ENCODE measurements at places on chromosomes 3 and 15. TPM values are rescaled to one million over a fixed set of nuclear protein-coding genes. Genes with fewer than 3 reads are reported as not detected.

DNA sequence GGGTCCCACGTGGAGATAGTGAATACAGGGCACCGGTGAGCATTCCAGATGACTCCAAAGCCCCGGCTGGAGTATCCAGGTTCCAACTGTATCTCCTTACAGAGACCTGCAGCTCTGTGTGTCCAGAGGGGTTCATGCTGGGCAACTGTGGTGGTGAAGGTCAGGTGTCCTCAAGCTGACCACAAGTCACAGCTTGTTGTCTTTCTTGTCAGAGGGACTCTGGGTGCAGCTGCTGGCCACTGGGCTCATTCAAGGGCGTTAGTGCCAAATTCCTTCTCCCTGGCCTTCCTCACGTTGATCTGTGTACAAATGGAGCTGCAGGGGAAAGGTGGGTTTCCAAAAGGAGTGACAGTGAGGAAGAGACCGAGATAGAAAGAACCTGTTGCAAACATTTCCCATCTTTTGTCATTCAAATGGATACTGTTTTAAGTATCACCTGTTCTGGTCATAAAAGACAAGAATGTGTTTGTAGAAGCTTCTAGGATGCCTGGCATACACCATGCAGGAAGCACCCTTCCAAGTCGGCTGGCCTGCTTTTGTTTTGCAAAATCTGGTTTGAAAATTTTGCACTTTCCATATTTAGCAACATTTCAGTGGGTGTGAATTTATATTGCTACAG lies 52.5 kb downstream of the CEMIP start:
- DNase-seq, result no peak

GRCh38 chr15:67838789-67839332 lies 984 bp downstream of the RNU6-1 start:
- no peak for DNase-seq

DNA sequence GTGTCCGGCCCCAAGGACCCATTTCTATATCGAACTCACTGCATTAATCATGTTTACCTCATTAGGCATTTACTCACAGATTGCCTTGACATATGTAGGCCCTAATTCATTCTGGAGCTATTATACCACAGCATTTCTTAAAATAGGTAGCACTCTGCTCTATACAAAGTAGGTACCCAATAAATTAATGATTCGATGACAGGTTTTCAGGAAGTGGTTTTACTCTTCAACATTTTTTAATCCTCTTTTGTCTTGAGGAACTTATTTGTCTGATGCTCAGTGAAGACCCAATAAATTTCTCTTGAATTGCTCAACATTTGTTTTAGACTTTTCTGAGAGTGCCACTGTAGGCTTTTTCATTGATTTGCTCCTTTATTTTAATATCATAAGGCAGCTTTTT lies 12.1 kb downstream of the TGFBR2 start:
- DNase-seq, result no peak

SLC9A9 gene
- 29.1 TPM for polyA plus RNA-seq

CCR3 gene
- polyA plus RNA-seq, result not detected

DNA sequence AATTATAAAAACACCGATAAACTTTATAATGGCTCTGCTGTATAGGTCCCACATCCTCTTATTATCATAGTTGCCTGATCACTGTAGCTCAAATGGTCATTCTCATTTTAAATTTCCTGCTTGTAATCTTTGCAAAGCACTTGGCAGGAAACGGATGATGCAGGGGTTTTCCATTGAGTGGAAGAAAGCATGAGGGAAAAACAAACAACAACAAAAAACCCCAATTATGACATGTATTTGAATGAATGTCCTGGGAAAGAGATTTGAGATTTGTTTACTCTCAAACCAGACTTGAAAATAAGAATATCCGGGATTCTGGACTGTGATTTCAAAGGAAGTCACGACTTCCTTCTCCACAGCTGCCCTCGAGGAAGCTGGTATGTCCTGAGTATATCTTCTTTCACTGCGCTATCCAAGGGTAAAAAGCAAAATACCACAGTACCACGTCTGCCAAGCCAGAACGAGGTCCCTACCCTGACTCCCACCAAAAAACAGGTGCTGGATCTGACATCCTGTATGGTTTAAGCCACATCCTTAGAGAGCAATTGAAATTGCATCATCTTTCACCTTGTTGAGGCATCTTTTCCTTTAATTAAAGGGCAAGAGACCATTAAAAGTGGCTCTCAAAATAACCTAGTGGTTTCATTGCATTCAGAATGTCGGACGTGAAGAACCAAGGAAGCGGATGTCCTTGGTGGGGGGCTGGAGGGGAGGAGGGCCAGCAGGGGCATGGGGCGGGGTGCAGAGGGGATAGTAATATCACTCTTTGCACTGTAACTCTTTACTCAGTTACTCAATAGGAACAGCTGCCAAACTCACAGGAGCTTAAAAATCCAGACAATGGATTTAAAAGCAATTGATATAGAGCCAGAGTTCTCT lies 13.5 kb upstream of the TIPIN start:
- no peak for DNase-seq

MLF1 gene
- polyA plus RNA-seq, result not detected

RAP2B gene
- polyA plus RNA-seq, result 5.4 TPM

DNA sequence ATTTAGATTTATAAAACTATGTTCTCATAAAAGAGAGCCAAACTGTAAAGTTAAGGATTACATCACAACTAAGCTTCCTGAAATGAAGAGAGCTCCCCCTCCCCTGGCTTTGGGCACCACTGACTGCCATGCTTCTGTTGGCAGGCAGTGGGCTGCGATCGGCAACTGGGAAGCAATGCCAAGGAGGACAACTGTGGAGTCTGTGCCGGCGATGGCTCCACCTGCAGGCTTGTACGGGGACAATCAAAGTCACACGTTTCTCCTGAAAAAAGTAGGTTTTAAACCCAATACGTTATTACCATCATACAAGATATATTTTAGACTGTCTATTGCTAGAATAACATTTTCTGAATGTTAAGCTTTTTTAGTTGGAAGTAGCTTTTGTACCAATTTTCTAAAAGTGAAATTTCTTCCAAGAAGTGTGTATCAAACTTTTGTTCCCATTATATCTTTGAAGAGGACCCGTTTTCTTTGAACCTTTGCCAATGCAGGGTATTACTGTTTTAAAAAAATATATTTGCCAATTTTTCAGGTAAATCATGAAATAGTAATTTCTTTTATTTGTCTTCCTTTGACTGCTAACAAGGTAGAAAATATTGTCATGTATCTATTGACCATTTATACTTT lies 184.1 kb downstream of the ADAMTSL3 start:
- no peak for DNase-seq

- no peak for DNase-seq
Observed at GRCh38 chr15:70604666-70605315, 158.6 kb downstream of the UACA start.

USP13 gene
- 12.5 TPM for polyA plus RNA-seq

GRCh38 chr15:82649226-82649999 lies 2.2 kb upstream of the CPEB1 start:
- no peak for DNase-seq

GRCh38 chr3:101817992-101818391 lies 31.3 kb upstream of the NFKBIZ start:
- peak; percentile 50 for DNase-seq

TAGLN3 gene
- polyA plus RNA-seq, result not detected

PIGZ gene
- 0.86 TPM for polyA plus RNA-seq

DNA sequence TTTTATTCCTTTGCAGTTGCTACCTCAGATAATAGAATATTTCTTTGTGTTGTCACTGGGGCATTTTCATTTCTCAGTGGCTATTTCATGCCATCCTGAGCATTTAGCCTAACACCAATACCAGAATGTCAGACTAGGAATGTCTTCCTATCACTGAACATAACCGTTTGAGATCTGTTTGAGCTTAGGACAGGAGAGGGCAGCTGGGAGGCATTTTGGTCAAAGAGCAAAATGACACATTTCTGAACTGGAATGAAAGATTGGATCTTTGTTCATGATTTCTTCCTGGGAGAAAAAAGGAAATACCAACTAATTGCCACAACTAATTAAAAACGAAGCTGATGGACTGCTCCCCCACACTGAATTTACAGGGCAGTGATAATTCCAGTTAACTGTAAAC lies 921.3 kb upstream of the NR2F2 start:
- no peak for DNase-seq

DNA sequence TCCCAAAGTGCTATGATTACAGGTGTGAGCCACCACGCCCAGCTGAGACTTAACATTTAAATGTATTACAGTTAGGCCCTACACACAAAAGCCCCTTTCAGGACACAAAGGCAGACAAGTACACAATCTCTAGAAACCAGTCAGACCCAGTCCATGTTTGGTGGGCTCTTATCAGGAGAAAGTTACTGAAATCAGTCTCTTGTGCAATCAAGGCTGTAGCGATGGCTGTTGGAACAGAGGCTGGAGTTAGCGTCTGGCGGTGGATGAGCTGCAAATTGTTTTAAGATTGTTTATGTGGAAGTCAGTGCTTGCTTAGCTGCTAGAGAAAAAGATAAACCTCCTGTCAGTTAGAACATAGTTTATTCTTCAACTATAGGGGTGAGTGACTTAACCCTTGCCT lies 89.5 kb upstream of the SNRPN start:
- DNase-seq, result no peak

GRCh38 chr3:151584566-151584965 lies 123.7 kb upstream of the IGSF10 start:
- no peak for DNase-seq

DNA sequence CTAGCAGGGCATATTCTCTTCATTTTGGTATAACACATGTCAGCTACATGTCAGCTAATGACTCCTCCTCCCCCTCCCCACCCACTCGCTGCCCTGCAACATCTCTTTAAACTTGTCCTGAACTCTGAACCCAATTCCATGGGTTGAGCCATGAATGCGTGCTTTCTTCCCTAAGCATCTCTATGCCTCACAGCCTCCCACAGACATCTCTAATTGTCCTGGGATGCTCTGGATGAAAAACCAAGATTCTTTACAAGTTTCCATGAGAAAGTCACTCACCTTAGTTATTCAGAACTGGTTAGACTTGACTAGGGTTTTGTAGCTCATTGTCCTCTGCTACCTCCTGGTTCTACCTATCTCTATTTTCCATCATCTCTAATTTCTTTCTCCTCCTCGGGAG lies 629.1 kb downstream of the TBL1XR1 start:
- no peak for DNase-seq

DNA sequence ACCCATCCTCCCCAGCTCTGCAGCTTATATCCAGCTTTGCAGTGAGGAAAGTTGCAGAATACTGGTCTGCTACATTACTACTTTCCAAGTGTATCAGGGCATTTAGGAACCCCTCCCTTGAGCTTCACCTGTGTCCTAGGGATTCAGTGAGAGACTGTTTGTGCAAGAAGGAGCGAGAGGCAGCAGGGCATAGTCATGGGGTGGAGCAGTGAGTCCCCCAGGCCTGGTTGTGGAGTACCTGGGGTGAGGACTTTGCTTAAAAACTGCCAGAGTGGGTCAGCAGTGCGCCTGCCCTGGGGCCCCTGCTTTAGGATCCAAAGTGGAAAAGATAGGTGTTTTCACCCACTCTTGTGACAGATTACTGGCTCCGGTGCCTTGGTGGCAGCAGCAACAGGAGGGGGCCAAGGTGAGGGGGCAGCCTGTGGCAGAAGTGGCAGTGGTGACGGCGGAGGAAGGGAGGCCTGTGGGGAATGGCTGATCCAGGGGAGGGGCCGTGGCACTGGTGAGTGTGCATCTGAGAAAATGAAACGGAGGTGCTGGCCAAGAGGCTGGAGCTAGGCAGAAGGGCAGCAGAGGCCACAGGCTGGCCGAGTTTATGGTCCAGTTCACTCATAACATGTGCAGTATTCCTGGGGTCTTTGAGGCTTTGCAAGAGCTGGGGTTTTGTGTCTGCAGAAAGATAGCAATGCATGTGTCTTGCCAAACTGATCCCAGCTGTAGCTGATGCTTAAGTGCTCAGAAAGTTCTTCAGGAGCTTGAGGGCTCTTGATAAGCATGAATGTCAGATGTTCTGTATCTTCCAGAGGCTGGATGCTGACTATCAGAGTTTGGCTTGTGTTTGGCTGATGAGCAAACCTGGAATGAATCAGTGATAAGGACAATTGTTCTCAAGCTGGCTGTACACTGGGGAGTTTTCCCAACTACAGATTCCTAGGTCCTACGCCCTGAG lies 43.4 kb downstream of the GOLGA6A start:
- no peak for DNase-seq

DNA sequence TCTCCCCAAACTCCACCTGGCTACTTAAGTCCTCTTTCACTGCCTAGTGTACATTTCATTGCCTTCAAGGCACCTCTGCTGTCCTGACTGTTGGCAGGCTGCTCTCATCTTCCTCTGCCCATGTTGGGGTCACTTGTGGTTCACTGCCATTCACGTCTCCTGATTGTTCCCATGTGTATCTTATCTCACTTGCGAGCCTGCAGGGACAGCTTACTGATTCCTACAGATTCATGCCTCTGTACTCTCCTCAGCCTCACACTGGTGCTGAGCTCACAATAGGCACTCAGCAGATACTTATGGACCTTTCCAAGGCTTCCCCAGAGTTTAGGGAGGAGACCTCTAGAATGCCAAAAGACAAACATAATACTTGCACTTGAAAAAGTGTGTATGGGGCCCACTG lies 28.8 kb upstream of the ANP32A start:
- no peak for DNase-seq

UBP1 gene
- polyA plus RNA-seq, result 8.3 TPM

DNA sequence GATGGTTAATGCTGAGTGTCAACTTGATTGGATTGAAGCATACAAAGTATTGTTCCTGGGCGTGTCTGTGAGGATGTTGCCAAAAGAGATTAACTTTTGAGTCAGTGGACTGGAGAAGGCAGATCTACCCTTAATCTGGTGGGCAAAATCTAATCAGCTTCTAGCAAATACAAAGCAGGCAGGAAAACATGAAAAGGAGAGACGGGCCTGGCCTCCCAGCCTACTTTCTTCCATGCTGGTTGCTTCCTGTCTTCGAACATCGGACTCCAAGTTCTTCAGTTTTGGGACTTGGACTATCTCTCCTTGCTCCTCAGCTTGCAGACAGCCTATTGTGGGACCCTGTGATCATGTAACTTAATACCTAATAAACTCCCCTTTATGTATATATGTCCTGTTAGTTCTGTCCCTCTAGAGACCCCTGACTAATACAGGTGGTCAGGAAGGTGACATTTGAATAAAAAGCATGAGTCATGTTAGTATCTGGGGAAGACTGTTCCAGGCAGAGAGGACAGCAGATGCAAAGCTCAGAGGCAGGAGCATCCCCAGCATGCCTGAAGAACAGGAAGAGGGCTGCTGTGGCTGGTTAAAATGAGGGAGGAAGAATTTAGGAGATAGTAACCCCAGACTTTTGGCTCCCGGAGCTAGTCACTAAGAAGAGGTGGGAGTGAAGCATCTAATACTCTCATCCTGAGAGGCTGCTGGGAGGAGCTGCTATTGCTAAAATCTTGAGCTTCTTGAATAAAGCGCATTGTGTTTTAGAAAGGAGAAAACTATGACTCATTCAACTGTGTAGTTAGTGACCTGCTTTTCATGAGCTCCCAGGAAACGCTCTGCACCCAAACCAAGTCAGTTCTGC lies 207.4 kb upstream of the HES1 start:
- DNase-seq, result no peak

ACTC1 gene
- not detected for polyA plus RNA-seq

GRCh38 chr3:186251948-186252619 lies 110.0 kb downstream of the DGKG start:
- DNase-seq, result no peak

- no peak for DNase-seq
Observed at GRCh38 chr3:52453496-52454249, at the start of gene TNNC1. TNNC1 (minus strand) TSS chr3:52454041; CDS start chr3:52454015, 26 bp downstream.

Data from naive B cell (primary cell).